ENCODE measurements at places on chromosomes 16 and 17. TPM values are rescaled to one million over a fixed set of nuclear protein-coding genes. Genes with fewer than 3 reads are reported as not detected.

KCNJ18 gene
- not detected for total RNA-seq

LCAT gene
- 23.6 TPM for total RNA-seq

PYDC1 gene
- total RNA-seq = not detected

MMP28 gene
- total RNA-seq = not detected

DNA sequence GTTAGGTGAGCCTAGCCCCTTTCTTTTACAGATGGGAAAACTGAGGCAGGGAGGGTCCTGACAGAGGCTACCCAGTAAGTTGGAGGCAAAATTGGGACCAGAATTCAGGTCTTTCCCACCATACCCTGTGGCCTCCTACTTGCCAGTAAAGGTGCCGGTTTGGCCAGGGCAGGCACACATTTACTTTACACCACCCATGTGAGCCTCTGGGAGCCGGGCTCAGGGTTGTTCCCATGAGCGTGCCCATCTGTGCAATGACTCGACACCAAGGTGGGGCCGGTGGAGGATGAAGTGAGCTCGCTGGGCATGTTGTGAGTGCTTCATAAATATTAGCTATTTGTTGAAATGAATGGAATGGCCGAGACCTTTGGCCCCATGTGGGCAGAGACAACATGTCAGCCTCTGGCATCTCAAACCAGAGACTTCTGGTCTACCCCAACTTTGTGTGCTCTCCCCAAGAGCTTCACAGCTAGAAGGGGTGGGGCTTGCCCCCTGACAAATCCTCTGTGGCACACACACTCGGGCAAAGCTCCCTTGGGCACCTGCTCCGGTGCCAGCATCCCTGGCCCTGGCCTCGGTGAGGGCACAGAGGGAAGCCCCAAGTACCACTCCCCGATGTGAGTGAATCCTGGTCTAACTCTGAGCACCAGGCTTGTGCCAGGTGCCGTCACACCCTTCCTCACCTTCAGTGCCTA, 60.1 kb downstream of the SRCIN1 start:
- DNase-seq = no peak

- DNase-seq = no peak
Measured at GRCh38 chr17:350706-351448, 1.7 kb downstream of the RPH3AL start.

DNA sequence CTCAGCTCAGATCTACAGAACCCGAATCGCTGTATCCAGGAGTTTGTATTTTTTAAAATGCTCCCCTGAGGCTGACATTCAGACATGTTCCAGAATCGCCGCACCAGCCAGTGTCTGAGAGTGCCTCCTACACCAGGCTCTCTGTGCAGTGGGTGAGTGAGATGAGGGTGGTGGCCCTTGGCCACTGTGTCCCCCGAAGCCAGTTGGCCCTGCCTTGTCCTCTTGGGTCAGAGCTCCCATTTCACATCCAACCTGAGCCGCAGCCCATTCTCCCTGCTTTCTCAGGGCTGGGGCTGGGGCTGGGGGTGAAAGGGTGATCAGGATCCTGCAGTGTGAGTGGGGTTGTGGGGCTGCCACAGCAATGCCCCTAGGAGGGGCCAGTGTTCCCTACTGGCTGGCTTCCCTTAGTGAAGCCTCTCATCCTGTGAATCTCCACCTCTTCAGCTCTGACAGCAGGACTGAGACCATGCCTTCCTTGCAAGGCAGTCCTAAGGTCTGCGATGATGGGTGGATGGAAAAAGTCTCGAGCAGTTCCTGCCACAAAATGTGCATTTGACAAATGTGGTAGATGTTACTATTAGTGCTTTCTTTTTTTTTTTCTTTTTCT, 12.9 kb upstream of the MYCBPAP start:
- no peak for DNase-seq

DNA sequence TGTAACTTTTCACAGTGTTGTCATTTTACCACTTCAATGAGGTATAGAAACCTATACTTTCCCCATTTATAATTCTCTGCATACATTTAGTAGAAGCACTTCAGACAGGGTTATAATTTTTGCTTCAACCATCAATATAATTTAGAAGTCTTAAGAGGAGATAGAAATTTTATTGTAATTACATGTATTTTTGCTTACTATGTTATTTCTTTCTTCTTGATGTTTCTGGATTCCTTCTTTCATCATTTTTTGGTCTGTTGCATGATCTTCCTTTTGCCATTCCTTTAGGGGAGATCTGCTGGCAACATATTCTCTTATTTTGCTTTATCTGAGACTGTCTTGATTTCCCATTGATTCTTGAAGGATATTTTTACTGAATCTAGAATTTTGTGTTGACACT, 31.1 kb downstream of the SPECC1 start:
- no peak for DNase-seq

DNA sequence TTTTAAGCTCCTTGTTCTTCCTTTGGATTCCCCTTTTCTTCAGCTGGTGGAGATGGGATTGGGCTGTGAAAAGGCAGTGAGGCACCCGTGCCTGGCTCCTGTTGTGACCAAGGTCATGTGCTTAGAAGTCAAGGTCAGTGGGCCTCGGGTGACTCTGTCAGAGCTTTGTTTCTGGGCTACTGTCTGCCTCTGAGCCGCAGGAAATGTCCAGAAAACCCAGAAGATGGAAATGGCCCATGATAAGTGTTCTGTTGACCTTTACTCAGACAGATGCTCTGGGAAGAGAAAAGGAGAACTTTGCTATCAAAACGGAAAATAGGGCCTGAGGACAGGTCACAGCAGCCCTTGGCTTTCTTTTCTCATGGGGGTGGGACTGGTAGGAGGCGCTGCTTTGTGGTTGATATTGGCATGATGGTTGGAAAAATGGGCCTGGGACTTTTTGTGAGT, 2.9 kb downstream of the ABCC1 start:
- DNase-seq = no peak

SLC35G6 gene
- not detected for total RNA-seq

GRCh38 chr17:33596899-33597298, 303.8 kb upstream of the ASIC2 start:
- no peak for DNase-seq

C1QTNF1 gene
- not detected for total RNA-seq

Data from naive thymus-derived CD4-positive, alpha-beta T cell (primary cell).